ENCODE measurements at places on chromosomes 12 and 14.

GRCh38 chr12:118166946-118167345 lies 31.0 kb downstream of the PEBP1 start:
- DNase-seq, result no peak

DNA sequence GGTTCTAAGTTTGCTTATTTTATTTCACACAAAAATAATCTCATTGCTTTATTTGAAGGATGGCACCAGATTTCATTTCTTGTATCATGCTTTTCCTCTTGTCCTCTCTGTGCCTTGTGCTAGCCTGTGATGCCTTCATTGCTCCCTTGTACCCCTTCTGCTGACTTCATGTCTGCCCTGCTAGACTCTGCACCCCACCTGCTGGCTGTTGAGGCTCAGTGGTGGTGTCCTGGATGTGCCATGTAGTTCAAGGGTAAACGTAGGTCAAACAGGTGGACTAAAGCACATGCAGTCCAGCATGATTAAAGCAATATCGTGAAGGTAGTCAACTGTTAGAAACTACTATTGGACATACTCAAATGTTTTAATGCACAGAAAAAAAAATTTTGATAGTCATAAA lies 21.6 kb downstream of the MRPS35 start:
- peak; percentile 19 for DNase-seq

DNA sequence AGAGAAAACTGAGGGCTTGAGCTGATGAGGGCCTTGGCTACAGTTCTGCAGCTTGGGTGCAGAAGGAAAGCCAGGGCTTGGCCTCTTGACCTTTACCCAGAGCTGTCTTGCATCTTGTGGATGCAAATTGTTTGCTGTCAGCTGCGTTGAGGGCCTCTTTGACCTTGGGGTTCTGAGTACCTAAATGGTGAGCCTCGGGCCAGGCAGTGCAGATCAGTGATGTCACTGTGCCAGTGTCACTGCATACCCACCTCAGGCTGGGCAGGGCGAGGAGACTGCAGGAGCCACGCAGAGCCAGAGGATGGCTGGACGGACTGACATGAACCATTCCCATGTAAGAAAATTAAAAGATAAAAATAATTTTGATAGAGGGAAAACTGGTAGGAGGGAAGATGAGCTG lies 18.6 kb downstream of the ESRRB start:
- no peak for DNase-seq

DNA sequence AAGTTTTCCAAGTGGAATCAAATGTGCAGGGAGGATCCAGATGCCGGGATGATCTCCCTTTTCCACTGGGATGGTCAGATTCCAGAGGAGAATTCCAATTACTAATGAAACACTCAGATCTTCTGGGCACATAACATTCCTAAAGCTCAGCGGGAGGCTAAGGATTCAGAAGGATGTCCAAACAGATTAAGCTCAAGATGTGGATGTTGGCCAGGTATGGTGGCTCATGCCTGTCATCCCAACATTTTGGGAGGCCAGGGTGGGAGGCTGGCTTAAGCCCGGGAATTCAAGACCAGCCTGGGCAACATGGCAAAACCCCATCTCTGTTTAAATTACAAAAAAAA lies 62.0 kb upstream of the PNMA1 start:
- DNase-seq, result no peak

- no peak for DNase-seq
These were observed 225.6 kb downstream of the EFCAB11 start for GRCh38 chr14:89728964-89729363.

GRCh38 chr12:105233041-105233905 lies 2.7 kb downstream of the APPL2 start:
- no peak for DNase-seq

Measured in kidney (tissue), 22 donors.